ENCODE measurements at places on chromosomes 13 and 19.

GRCh38 chr13:109569958-109570711 is 216.2 kb downstream of the IRS2 start:
- DNase-seq, result peak; percentile 1

GRCh38 chr19:12784871-12785430 is 6.3 kb upstream of the JUNB start:
- DNase-seq, result no peak

GRCh38 chr19:42497492-42498168 is 30.7 kb downstream of the CEACAM1 start:
- DNase-seq, result no peak

GRCh38 chr19:53958823-53959757 is 3.6 kb upstream of the CACNG8 start:
- DNase-seq, result no peak

- DNase-seq, result no peak
These were observed 36.2 kb upstream of the LRCH1 start for GRCh38 chr13:46516599-46517338.

- DNase-seq, result no peak
These were observed 35.5 kb downstream of the CBY2 start for GRCh38 chr13:45737571-45738017.

DNA sequence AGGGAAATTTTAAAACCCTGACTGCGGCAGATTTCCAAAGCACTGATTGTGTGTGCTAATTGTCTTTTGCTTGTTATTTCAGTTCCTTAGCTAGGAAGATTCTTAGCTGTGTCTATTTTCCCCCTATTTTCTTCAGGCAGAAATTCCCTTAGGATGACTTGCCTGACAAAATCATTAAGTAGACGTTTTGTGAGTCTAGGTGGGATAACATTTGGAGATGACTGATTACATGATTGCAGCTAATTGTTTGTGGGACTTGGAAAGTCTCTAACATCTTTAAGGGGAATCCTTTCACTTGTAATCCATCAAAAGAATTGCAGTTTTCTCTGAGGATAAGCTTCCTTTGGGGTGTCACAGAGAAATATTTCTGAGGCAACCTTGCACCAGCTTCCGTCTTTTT is 228.0 kb downstream of the OXGR1 start:
- DNase-seq, result no peak

DNA sequence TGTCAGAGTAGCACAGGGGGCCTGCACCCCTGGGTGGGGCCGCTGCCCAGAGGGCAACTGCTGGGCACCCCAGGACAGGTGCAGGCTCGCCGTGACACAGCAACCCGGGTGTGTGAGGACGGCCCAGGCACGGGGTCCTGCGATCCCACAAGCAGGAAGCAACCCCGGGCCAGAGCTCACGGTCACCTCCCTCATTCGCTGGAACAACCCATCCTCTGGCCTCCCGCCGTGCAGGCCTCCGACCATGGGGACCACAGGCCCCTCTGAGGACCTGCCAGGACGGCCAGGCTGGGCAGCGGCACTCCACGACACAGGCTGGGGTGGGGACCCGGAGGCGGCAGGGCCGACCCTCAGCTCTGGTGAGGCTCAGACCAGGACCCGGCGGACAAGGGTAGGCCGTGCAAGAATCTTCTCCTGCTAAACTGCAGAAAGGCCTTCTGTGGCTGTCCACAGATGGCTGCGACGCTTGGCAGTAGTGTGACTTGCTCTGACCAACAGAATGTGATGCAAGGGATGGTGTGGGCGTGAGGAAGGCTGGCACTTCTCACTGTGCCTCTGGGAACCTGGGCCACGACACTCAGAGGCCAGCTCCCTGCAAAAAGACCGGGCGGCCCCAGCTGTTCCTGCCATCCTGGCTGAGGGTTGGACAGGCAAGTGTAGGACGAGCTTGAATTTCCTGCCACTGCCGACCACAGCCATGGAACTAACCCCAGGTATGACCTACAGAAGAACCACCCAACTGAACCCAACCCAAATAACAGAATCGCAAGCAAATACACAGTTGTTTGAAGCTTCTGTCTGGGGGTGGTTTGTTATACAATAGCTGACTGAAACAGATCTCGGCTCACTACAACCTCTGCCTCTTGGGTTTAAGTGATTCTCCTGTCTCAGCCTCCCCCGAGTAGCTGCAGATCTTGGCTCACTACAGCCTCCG is 26.5 kb downstream of the PIP5K1C start:
- no peak for DNase-seq

DNA sequence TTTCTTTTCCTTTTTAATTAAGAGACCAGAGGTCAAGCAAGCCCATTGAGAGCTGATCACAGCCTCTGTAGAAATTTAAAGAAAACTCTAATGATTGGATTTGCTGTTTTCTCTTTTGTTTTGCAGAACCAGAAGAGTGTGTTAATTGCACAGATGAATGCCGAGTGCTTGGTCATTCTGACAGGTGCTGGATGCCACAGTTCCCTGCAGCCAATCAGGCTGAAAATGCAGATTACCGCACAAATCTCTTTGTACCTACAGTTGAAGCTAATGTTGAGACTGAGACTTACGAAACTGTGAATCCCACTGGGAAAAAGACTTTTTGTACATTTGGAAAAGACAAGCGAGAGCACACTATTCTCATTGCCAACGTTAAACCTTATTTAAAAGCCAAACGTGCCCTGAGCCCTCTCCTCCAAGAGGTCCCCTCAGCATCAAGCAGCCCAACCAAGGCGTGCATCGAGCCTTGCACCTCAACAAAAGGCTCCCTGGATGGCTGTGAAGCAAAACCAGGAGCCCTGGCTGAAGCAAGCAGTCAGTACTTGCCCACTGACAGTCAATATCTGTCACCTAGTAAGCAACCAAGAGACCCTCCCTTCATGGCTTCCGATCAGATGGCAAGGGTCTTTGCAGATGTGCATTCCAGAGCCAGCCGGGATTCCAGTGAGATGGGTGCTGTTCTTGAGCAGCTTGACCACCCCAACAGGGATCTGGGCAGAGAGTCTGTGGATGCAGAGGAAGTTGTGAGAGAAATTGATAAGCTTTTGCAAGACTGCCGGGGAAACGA is 93.1 kb downstream of the PCDH17 start:
- no peak for DNase-seq

DNA sequence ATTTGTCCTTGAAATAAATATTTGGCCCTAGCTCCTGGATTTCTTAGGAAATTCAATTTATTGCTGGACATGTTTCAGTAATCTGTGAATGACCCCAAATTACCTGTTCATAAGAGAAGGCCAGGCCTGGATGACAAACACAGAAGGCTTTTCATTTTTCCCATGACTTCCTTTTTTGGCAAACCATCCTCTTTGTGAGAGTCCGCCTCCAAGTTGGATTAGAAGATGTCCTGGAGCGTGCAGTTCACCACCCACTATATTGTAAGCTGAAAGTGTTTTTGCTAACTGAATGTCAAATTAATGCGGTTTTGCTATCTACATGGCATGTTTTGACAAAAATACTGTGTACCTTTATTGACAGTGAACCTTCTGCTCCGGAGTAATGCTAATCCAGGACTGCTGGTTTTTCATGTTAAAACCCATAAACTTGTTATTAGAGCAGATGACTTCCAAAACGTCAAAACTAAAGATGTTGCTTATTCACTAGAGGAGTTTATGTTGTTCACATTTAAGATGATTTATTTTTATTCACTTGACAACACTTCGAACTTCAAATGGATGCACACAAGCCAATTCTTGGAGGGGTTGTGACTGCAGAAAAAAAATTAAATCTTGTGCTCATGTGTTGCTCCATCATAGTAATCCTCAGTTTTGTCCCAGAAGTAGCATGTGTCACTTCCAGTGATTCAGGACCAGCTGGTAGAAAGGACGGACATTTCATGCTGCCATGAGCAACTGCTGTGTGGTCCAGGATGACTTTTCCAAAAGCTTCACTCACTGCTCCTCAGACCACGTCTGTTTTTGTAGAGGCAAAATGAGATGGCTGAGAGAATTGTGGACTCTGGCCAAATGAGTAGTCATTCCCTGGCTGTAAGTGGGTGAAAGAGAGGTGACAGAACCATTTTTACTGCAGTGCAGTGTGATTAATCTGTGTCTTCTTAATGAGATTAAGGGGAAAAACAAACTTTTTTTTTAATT is 71.0 kb downstream of the ITGBL1 start:
- DNase-seq, result no peak
